ENCODE measurements at places on chromosomes 7 and 10.

- no peak for DNase-seq
Observed at GRCh38 chr7:30831227-30831626, 60.0 kb downstream of the MINDY4 start.

DNA sequence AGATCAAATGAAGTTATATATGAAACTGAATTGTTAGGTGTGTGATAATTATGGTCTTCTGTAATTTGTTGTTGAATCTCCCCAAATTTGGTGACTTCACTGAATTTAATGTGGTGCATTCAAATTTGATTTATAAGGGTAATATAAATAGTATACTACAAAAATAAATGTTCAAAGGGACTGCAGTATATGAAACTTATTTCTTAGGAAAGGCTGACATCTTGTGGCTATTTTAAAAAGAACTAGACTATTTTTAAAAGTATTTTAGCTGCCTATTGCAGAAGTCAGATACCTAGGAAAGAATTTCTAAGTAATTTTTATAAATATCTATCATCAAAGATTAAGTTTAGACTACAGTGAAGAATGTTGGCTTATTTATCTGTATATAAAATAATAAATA, 36.6 kb downstream of the ATRNL1 start:
- no peak for DNase-seq

DNA sequence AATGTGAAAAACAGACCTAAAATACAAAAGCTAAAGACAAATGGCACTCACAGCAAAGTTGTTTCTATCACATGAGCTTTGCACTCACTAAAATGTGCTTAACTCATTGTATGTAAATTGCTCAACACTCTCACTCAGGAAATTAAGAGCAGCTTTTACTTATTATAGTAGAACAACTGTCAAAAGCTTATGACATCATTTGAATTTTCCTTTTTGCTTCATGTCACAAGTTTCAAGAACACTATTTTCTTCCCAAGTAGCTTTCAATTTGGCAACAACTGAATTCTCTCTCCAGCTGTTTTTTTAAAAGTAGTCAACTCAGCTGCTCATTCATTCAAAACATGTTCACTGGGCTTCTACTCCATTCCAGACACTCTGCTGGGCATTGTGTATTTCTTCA, 46.9 kb downstream of the ATE1 start:
- no peak for DNase-seq

DNA sequence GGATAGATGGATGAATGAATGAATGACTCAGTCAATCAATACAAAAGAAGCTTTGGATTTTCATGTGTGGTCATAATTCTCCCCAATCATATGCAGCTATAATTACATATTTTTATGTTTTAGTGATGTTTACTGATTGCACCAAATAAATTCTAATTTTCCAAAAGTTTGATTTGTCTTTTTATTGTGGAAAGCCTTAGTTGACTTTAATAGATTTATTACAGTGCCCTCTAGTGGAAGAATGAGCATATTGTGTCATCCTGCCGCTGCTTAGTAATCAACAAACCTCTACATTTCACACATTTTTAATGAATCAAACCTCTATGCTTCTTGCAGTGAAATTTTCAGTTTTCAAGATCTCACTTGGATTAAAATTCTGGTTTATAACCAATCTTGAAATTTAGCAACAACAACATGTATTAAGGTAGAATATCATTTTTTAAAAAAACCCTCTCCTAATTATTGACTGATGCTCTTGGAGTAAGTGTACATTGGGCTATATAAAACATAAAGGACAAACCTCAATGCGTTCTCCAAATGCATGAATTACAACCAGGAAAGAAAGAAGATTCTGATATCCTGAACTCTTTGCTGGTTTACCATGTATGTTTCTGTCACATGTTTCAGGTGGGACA, 55.6 kb upstream of the PNLIP start:
- DNase-seq = no peak

- DNase-seq = no peak
Observed at GRCh38 chr7:135704698-135705097, 23.3 kb downstream of the SLC13A4 start.

- DNase-seq = no peak
Observed at GRCh38 chr10:109037978-109038377, 885.3 kb downstream of the XPNPEP1 start.

DNA sequence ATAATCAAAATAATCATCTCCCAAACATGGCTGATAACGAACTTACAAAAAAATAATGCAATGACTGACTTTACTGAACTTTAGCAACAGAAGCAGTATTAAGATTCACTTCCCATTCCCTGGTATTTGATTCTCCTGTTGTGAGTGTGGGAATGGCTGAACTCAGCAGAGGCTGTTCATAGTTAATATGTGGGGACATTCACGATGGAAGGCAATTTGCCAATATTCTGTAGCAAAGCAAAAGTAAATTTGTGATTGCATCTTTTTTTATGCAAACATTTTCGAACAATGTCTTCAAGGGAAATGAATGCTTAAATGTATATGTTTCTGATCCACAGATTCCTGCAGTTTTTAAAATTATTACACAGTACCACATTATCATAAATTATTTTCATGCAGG, 431.7 kb upstream of the KLF6 start:
- DNase-seq = no peak

GRCh38 chr10:131009791-131010190, 301.7 kb downstream of the TCERG1L start:
- DNase-seq = no peak

DNA sequence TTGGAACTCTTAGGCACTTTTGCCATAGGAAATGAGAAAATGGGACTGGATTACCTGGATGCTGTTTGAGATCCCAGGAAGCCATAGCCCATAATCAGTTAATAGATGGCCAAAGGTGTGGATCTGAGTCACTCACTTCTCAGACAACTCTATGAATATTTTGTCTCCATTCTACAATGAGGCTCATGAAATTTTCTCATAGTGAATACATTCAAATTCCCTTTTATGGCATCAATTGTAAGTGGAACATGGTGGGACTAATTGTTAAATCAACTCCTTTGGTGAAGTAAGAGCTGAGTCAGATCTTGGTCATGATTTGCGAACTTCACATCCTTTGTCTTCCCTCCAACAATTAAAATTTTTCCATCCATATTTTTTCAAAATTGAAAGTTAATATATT, 222.1 kb downstream of the ARL4A start:
- DNase-seq = no peak

GRCh38 chr7:138167222-138167621, 91.0 kb downstream of the AKR1D1 start:
- DNase-seq = no peak

GRCh38 chr10:47078393-47079203, 167.4 kb downstream of the PTPN20 start:
- DNase-seq = no peak

- DNase-seq = no peak
Observed at GRCh38 chr10:125157505-125157904, 2.9 kb downstream of the CTBP2 start.

- no peak for DNase-seq
Observed at GRCh38 chr10:47077941-47078340, 166.7 kb downstream of the PTPN20 start.

- DNase-seq = no peak
Observed at GRCh38 chr7:84877943-84878570, 308.8 kb downstream of the SEMA3D start.

DNA sequence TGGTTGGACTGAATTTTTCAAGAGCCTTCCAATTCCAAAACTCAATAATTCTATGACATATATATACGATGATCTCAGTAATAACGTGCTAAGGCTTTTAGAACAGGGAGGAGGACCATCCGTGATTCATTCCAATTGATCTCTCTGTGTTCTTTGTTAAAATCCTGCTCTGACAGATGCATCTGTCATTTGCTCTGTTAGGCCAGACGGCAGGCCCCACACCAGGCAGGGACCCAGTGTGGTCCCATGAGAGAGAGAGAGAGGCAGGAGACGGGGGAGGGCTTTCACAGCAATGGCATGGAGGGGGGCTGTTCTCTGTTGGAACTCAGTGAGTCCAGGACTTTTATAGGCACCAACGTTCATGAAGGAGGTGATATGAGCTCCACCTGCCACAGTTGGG, 160.0 kb upstream of the INSYN2A start:
- no peak for DNase-seq

GRCh38 chr7:112288301-112288700, 81.8 kb downstream of the ZNF277 start:
- no peak for DNase-seq

DNA sequence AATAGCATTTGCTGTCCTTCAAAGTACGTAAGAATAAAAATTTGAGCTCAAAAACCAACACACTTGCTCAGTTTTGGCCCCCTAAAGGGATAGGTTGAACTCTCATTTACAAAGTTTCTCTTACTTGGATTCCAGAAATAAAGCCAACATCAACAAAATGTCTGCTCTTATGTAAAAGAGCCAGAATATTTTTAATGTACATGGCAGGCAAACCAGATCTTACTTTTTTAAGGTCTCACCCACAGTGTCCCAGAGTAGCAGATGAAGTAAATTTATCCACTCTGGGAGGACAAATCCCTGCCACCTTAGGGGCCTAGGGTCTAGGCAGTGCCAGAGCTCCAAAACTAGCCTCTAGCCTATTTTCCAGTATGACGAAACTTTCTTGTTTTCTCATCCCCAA, 159.6 kb downstream of the SKAP2 start:
- no peak for DNase-seq

DNA sequence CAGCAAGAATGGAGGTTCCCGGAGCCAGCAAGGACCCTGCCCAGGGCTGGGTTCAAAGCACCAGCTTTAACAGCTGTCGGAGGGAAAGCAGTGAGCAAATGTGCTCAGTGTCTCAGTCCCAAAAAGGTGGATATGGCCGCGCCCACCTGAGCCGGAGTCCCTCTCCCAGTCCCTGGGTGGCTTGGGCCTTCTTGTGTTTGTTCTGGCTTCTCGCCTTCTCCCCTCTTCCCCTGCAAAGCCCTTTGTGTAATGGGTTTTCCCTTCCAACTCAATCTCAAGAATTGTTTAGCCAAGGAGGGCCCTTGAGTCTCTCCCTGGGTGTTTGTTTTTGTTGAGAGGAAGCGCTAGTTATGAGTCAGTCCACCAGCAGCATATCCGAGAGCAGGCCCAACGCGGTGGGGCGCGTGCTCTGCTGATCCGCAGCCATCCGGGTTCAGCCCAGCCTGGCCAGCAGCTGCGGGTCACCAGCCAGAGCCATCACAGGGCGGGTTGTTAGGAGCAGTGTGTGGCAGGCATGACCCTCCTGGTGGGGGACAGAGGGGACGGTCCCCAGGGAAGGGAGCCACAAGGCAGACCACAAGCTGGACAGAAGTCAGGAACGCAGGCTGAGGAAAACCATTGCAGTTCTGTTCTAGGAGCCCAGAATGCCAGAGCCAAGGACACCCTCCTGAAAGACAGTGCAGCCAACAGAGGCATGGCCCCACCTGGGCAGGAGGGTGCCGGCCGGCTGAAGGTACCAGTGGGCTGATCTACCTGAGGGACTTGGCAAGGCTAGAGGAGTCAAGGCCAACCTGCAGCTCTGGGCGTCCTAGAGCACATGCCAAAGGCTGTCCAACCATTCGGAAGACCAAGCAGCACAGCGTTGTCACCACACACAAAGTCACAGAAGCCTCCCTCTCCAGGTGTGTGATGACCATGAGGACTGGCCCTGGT, 21.3 kb downstream of the CALML3 start:
- no peak for DNase-seq

GRCh38 chr10:81843042-81843441, 32.0 kb upstream of the NRG3 start:
- no peak for DNase-seq

DNA sequence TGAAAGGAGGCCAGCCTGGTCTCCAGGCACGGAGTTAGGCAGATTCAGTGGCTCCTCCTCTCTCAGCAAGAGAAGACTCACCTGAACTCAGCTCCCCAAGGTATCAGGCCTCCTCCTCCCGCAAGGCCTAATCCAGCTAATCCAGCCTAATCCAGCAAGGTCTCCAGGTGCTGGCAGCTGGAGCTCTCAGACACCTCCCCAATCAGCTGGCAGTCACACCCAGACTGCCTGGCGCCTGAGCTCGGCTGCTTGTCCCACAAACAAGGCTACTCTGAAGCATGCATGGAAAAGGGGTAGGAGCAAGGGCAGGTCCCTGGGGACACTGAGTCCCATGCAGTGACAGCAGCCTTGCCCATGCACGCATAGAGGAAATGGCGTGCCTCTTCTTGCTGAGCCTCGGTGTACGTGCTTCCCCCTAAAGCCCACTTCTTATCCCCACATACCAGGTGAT, 3.3 kb upstream of the OPN4 start:
- peak; percentile 1 for DNase-seq

DNA sequence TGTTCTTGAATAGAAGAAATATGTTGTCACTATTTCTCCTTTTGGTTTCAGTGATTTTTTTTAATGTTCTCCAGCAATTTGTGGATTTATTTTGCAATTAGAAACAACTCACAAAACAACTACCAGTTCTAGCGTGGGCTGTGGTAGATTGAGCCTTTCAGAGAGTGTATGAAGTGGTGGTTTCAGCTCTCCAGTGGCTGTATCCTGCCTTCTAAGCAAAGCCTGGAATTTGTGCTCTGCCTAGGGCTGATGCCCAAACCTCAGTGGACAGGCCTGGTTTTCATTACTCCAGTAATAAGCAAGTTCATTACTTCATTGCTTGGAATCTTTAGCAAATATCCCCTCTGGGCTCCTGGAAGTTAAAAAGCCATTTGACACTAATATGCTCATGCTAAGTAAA, 35.9 kb downstream of the APBB1IP start:
- no peak for DNase-seq

- DNase-seq = no peak
Observed at GRCh38 chr7:95485391-95486123, at the start of gene ASB4. TSS of gene ASB4 (plus strand) at chr7:95485943. CDS start at chr7:95485972, 29 bp downstream.

- DNase-seq = no peak
Observed at GRCh38 chr7:86846494-86847190, 202.9 kb downstream of the GRM3 start.

DNA sequence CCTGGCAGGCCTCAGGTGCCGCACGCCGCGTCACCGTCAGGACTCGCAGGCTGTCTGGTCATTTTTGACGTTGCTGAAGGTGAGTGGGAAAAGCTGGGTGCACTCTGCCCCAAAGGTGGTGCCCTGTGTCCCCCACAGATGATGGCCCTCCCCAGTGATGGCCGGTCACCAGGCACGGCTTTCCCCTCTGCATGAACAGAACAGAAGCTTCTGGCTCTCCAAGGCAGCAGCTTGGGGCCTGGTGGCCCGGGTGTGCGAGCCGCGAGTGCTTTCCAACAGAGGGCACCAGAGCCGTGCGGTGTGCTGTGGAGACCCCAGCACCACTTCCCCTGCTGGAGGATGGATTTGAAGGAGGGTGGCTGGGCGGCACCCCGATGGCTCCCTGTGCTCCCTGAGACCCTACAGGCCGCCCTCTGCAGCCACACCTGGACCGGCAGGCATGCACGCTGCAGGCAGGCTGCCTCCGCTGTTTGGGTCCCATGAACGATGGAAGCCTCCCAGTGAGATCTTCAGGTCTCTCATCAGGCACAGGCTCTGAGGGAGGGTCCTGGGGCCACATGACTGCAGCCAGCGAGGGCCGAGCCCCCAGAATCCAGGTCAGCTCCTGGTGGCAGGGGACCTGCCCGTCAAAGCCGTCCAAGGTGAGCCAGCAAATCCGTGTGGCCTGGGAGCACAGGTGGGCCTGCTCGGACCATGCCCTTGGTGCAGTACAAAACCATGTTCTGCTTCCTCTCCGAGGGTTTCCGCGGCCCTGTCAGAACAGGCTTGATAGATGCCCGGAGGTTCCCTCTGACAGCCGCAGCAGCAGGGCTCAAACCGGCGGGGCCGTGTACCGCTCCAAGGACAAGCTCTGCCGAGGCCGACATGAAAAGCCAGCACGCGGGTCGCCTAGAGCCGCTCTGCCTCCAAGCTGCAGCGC, 195.4 kb downstream of the EBF3 start:
- DNase-seq = no peak

All from activated CD4-positive, alpha-beta T cell treated with anti-CD3 and anti-CD28 coated beads for 48 hours (primary cell).